ENCODE measurements at places on chromosomes 4 and X. TPM values are rescaled to one million over a fixed set of nuclear protein-coding genes. Genes with fewer than 3 reads are reported as not detected.

Gene TCP11X2
- polyA plus RNA-seq, result not detected

Gene HPSE
- 65.8 TPM for polyA plus RNA-seq

DNA sequence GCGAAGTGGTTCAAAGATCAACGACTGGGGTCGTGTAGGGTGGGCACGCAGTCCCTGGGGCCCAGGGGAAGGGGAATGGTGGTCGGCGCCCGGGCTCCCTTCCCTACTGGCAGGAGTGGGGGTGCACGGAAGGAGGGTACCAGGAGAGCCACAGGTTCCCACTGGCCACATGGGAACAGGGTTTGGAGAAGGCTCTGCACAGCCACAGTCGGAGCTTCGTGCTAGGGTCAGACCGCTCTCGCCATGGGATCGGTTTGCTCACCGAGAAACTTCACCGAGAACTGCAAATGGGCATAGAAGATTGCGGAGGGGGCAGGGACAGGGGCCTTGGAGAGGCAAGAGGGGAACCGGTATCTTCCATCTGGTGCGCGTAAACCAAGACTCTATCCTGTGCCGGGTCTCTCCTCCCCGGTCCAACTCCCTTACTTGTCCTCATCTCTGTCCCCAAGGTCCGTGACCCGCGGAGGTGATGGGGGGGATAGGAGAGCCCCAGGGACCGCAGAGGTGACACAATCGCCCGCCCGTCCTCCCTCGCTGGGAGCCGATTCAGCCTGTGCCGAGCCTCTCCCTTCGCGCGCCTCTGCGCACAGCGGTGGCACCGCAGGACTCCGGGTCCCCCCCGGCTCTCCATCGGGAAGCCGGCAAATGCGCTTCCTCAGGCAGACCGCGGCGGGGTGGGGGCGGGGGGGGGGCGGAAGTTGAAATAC lies 1.0 kb downstream of the SCD5 start:
- peaks cover 19% of the 10 kb centered on the region for H3K27me3 ChIP-seq
- H3K36me3 ChIP-seq, result no peaks in the 10 kb centered on the region
- H3K4me1 ChIP-seq, result peaks cover 19% of the 10 kb centered on the region
- H3K4me3 ChIP-seq, result peak overlapping the region; percentile 38
- no peak for DNase-seq
- no peak overlapping the region for H3K27ac ChIP-seq

Gene SH3RF1
- 3.1 TPM for polyA plus RNA-seq

DNA sequence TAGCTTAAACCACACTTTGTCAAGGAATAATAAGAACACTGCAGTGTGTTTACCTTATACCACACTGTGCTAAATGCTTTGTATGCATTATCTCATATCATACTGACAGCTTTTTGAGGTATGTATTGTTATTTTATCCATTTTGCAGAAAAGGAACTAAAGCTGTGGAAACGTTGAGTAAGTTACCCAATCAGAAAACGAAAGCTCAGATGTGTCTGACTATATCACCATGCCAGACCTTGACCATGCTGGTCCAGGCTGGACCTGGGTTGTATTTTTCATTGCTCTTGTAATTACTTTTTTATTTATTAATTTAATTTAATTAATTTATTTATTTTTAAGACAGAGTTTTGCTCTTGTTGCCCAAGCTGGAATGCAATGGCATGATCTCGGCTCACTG lies 2.1 kb downstream of the HSD17B11 start:
- peak overlapping the region; percentile 77 for H3K27ac ChIP-seq
- H3K27me3 ChIP-seq, result no peaks in the 10 kb centered on the region
- peak overlapping the region; percentile 94 for H3K4me3 ChIP-seq
- no peaks in the 10 kb centered on the region for H3K36me3 ChIP-seq
- DNase-seq, result peak; percentile 67
- peaks cover 53% of the 10 kb centered on the region for H3K4me1 ChIP-seq

- no peak overlapping the region for H3K4me3 ChIP-seq
- peaks cover 87% of the 10 kb centered on the region for H3K36me3 ChIP-seq
- no peak overlapping the region for H3K27ac ChIP-seq
- DNase-seq, result no peak
- no peaks in the 10 kb centered on the region for H3K4me1 ChIP-seq
- H3K27me3 ChIP-seq, result no peaks in the 10 kb centered on the region
These were observed 143.4 kb downstream of the CDS1 start for GRCh38 chr4:84726356-84726755.

DNA sequence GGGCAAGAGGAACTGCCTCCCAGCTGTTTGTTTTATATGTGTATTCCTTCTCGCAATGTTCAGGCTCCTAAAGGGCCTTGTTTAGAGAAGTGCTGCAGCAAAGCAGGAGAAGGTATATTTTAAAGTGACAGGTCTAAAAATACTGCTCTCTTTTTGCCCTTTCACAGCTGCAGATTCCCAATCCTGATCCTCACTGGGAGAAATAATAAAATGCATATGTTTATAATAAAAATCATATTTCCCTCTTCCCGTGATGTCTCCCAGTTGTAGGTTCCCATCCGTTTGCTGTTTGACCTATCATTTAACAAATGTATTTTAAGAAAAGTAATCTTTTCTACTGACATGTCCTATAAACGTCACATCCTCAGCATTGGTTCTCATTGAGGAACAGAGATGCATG lies 62.7 kb upstream of the GPC4 start:
- H3K36me3 ChIP-seq, result no peaks in the 10 kb centered on the region
- DNase-seq, result no peak
- H3K4me3 ChIP-seq, result no peak overlapping the region
- no peaks in the 10 kb centered on the region for H3K27me3 ChIP-seq
- H3K27ac ChIP-seq, result no peak overlapping the region

Gene POU3F4
- polyA plus RNA-seq, result not detected

- H3K27me3 ChIP-seq, result no peaks in the 10 kb centered on the region
- H3K27ac ChIP-seq, result no peak overlapping the region
- H3K36me3 ChIP-seq, result no peaks in the 10 kb centered on the region
- no peak overlapping the region for H3K4me3 ChIP-seq
- no peaks in the 10 kb centered on the region for H3K4me1 ChIP-seq
These were observed 18.7 kb upstream of the FMR1NB start for GRCh38 chrX:147962476-147962875.

Gene TMEM131L
- polyA plus RNA-seq, result 11.2 TPM

- no peaks in the 10 kb centered on the region for H3K4me1 ChIP-seq
- H3K36me3 ChIP-seq, result peaks cover 6% of the 10 kb centered on the region
- no peak overlapping the region for H3K27ac ChIP-seq
These were observed 3.5 kb upstream of the XG start for GRCh38 chrX:2748171-2748814.

Gene RPS6KA6
- polyA plus RNA-seq, result not detected

Gene CSAG3
- polyA plus RNA-seq, result not detected

DNA sequence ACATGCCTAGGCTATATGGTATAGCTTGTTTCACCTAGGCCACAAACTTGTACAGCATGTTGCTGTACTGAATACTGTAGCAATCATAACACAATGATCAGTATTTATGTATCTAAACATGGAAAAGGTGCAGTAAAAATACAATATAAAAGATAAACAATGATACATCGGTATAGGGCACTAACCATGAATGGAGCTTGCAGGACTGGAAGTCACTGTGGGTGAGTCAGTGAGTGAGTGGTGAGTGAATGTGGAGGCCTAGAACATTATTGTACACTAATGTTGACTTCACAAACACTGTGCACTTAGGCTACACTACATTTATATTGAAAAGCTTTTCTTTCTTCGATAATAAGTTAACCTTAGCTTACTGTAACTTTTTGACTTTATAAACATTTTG lies 45.6 kb upstream of the ANK2 start:
- no peaks in the 10 kb centered on the region for H3K4me1 ChIP-seq
- no peak overlapping the region for H3K4me3 ChIP-seq
- no peak for DNase-seq

DNA sequence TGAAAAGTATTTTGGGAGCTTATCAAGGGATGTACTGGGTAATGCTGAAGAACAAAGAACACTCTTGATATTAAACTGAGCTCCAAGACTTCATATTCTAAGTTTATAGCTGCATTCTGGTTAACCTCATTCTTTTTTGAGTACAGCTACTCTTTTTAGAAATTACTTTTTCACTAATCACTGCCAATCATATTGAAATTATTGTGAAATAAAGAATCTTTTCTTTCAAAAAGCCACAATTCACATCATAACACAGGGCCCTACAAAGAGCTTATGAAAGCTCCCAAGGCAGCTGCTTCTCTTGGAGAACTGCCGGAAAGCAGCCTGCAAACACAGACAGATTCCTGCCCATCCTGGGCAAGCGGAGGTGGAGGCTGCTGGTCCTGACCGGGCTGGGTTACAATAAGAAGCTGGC lies 121.4 kb downstream of the RNF150 start:
- no peaks in the 10 kb centered on the region for H3K27me3 ChIP-seq
- H3K4me1 ChIP-seq, result no peaks in the 10 kb centered on the region
- no peaks in the 10 kb centered on the region for H3K36me3 ChIP-seq
- no peak for DNase-seq
- no peak overlapping the region for H3K27ac ChIP-seq

DNA sequence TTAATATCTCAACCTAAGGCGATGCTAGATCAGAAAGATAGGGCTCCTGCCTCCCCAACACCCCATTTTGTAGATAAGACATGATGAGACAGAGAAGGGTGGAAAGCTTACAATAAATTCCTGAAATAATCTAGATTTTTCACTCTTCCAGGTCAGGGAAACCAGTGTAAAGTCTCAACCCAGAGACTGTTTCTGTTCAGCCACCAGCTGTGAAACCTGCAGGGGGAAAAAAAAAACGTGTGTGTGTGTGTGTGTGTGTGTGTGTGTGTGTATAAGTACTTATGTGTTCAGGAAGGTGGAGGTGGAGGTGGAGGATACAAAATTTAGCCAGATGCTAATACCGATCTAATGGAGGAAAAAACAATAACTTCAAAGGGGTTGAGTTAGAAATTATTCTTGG lies 773 bp upstream of the ITM2A start:
- H3K36me3 ChIP-seq, result no peaks in the 10 kb centered on the region
- H3K27ac ChIP-seq, result no peak overlapping the region
- no peaks in the 10 kb centered on the region for H3K27me3 ChIP-seq
- DNase-seq, result no peak
- H3K4me1 ChIP-seq, result peaks cover 8% of the 10 kb centered on the region

DNA sequence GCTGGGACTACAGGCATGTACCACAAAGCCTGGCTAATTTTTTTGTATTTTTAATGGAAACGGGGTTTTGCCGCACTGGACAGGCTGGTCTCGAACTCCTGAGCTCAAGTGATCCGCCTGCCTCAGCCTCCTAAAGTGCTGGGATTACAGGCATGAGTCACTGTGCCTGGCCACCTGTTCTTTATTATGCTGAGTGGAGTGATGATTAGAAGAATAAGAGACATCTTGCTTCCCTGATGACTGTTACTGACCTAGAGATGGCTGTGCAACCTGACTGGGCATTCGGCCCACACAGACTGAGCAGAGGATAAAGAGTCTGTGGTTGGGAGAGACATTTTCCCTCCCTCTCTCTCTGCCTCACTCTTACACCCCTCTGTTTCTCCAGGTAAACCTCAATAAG lies 56.7 kb downstream of the SPINK2 start:
- H3K27me3 ChIP-seq, result no peaks in the 10 kb centered on the region
- peaks cover 24% of the 10 kb centered on the region for H3K4me1 ChIP-seq
- H3K36me3 ChIP-seq, result no peaks in the 10 kb centered on the region
- no peak overlapping the region for H3K27ac ChIP-seq
- peak overlapping the region; percentile 7 for H3K4me3 ChIP-seq

Gene EXOC1L
- not detected for polyA plus RNA-seq

DNA sequence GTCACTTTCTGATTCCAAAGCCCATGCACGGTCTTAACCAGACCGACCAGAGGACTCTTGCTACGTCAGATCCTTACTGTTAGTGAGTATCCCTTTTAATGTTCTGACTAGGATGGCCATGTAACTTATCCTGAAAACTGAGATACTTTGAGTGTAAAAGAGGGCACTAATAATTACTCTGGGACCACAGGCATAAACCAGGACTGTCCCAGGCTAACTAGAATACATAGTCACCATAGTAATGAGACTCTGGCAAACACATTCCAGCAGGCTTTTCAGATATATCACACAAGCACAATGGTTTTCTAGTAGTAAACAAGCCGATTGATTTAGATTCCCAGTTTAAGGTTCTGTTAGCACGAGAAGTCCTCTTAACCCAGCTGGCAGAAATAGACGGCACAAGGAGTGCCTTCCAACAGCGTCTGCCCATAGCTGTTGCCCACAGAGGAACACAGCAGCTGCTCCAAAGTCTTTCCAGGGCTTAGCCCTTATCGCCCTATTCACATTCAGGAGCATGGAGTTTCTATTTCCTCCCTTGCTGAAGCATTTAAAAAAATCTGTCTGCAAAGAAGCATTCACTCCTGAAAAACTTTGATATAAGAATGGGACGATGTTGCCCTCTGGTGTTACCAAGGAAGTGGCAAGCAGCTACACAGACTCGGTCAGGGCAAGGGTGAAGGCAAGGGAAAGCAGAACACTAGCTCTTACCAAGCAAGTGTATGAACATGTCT lies 92.4 kb downstream of the CXCL13 start:
- H3K27ac ChIP-seq, result no peak overlapping the region
- H3K27me3 ChIP-seq, result no peaks in the 10 kb centered on the region
- no peaks in the 10 kb centered on the region for H3K4me1 ChIP-seq
- no peak overlapping the region for H3K4me3 ChIP-seq
- DNase-seq, result no peak
- no peaks in the 10 kb centered on the region for H3K36me3 ChIP-seq

DNA sequence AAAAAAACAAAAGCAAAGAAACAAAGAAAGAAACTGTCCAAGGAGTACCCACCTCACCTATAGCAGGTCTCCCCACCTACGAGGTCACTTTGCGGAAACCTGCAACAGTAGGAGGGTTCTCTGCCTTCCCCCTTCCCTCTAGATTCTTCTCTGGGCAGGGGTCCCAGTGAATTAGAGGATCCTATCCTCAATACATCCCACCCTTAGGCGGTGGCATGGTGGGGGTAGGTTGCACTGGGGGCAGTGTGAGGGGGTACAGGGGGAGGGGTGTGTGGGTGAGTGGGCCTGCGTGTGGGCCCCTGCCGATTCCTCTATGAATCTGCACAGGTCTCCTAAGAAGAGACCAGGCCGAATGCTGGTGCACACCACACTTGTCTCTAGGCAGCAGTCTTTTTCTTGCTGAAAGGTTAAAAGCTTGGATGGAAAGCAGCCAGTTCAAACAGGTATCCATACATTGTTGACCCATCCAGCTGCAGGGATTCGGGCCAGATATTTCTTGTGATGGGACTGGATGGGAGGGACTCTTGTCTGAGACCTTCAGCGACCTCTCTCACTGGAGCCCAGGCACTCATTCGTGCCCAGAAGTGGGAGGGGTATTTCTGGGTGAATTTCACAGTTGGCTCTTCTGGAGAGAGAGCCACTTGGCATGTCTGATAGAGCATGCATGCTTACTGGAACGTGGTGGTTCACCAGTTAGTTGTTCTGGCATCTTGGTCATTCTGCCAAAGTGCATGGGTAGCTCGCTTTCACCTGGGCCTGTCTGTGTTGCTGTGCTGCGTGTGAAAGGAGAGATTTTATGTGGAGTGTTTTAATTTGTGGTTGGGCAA lies 65.6 kb downstream of the NBDY start:
- no peaks in the 10 kb centered on the region for H3K36me3 ChIP-seq

Gene INPP4B
- 0.38 TPM for polyA plus RNA-seq

DNA sequence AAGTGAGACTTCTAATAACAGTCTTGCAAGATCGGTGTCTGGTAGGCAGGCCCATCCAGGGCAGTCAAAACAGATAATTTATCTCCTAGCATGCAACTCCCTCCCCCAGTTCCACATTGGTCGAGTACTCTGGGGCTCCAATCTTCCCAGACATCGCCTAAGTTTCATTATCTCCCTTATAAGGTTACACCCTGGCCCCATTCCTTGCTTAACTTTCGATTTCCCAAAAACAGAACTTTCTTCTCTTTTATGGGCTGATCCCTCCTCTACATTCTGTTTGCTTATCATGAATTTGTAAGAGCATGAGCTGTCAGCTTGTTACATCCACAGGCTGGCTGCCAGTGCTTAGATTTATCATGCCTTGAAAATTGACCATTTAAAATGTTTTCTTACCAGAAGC lies 471.3 kb downstream of the TECRL start:
- DNase-seq, result no peak
- no peaks in the 10 kb centered on the region for H3K27me3 ChIP-seq

Measured in CD14-positive monocyte (primary cell).